ENCODE measurements at places on chromosomes 7 and 10.
A peak's percentile ranks its signal among the peaks of the same experiment; 100 is the strongest.

- DNase-seq = no peak
Observed at GRCh38 chr7:51785876-51786275, 469.3 kb upstream of the COBL start.

- DNase-seq = no peak
Observed at GRCh38 chr10:10489805-10490571, 527.7 kb upstream of the CELF2 start.

GRCh38 chr7:368651-369475 is 78.9 kb downstream of the FOXL3 start:
- DNase-seq = peak; percentile 43

DNA sequence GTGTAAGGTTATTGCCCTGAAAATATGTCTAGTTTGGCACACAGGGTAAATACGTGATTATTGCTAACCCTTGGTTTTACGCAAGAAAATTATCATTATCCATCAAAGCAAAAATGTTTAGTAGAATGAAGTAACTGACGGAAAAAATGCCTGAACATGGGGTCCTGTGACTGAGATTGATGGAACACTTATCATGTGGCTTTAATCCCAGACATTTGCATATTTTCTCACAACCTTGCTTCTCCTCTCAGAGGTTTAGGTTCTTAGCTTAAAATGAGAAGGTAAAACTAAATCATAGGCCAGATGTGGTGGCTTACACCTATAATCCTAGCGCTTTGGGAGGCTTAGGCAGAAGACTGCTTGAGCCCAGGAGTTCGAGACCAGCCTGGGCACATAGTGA is 1010.7 kb downstream of the LRMDA start:
- no peak for DNase-seq

DNA sequence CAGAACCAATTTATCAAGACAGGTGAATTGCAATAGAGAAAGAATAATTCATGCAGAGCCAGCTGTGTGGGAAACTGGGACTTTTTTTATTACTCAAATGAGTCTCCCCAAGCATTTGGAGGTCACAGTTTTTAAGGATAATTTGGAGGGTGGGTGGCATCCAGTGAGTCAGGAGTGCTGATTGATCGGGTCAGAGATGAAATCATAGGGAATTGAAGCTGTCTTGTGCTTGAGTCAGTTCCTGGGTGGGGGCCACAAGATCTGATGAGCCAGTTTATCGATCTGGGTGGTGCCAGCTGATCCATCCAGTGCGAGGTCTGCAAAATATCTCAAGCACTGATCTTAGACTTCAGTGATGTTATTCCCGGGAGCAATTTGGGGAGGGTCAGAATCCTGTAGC is 9.9 kb upstream of the MYO1G start:
- no peak for DNase-seq

DNA sequence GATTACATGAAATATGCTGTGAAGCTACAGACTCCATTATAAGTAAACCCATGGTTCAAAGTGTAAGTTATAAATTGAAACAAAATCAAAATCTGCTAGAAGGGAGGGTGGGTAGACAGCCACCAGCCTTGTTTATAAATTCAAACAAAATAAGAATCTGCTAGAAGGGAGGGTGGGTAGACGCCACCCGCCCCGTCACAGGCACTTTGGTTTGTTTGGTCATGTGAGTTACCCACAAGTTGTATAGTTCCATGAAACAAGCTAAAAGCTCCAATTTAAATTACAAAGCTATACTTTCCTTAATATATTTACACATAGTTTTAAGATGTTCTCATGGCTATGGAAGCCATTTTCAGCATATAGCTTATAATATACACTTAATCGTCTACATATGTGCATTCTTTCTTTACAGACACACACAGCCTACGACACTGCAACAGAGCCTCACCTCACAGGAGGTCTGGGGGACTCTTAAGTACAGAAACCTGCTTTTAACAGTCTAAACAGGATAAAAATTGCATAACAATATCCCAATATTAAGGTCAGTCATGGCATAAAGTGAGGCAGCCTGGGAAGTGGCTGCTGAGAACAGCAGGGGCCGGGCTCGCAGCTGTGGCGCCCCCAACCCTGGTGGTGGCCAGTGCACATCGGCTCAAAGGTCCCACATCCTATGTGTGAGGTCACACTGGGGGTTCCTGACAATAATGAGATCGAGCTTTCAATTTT is 28.1 kb upstream of the NCAPG2 start:
- no peak for DNase-seq

DNA sequence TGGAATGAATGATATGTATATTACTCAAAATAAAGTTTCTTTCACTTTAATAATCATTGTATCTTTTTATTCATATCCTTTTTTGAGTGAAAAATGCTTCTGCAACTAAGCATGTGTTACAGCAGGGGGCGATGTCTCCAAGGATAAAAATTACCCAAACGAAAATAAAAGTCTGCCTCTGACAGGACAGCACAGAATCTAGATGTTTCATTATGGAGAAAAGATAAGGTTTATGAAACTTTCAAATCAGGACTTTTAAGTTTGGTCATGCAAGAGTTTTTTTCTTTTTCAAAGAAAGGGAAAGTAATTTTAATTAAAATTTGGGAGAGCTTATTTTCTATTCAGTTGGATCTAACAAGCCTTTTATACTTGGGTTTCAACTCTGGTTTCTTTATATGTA is 48.4 kb downstream of the TES start:
- DNase-seq = no peak

DNA sequence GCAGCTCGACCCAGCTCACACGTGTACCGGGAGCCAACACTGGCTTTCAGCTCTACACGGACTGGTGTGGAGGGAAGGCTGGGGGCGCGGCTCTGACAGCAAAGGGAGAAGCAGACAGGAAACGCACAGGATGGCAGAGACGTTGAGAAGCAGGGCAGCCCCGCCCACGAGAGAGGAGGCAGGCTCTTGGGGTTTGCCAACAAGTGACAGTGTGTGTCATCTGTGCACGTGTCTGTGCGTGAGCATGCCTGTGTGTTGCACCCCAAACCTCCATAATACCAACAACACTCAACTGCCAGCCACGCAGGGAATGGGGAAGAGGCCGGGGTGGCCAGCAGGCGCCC is 64.4 kb upstream of the PDGFA start:
- DNase-seq = no peak

DNA sequence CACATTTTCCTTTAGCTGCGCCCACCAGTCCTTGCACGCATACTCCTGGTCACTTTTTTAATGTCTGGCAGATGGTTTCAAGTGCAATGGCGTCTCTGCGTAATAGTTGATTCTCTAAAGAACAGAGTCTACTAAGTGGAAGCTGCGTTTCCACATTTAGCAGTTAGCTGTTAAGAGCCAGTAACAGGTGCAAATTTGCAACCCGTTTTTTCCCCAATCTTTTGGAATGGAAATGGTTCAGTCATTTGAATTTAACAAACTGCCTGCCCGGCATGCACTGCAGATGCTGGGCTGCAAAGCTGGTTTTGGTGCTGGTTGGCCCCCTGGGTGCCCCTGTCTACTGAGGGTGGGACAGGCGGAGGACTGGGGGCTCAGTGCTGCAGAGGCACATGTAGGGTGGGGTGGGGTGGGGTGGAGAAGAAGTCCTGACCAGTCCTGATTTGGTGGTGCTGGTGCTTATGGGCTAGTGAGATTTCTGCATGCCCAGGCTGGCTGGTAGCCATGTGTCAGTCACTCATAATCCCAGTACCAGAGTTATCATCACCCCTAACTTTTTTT is 43.9 kb downstream of the CUX1 start:
- DNase-seq = no peak

DNA sequence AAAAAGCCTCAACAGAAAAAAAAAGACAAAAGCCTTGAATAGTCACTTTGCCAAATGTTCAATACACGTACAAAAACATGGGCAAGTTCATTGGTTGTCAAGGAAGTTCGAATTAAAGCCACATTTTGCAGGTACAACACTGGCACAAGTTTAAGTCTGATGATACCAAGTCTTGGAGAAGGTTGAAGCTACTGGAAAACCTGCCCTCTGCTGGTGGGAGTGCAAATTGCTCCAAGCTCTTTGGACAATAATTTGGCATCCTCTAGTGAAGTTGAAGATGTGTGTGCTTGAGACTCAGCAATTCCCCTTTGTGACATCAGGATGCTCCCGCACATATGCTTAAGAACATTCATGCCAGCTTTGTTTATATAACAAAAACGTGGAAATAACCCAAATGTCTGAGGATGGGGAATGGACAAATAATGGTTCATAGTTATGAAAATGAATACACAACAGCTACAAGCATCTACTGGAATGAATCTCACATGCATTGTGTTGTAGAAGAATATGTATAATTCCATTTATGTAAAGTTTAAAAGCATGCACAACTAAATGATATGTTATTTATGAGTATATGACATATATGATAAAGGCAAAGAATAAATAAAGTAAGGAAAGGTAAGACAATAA is 120.0 kb upstream of the PLPP4 start:
- DNase-seq = no peak

GRCh38 chr7:102819151-102819550 is 70.4 kb downstream of the FAM185A start:
- DNase-seq = no peak

DNA sequence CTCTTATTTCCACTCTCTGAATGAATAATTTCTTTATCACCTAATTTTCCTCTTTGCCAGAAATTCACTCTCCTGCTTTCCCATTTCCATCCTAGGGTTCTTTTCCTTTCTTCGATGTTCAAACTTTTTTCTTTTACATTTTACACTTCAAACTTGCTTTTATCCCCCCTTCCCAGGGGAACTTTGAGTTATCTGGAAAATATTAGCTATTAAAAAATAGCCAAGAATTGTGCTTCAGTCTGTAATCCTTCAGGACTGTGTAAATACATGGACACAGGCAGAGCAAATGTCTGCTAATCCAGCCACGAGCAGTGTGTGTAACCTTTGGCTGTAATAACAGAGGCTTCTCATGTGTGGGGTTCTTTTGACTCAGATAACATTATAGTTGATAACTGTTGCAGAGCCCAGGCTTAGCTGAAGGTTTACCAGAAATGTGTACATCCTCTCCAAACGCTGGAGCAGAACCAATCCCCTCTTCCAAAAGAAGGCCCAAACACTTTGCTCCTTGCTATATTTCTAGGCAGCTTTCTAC is 4.6 kb downstream of the ASB4 start:
- no peak for DNase-seq

DNA sequence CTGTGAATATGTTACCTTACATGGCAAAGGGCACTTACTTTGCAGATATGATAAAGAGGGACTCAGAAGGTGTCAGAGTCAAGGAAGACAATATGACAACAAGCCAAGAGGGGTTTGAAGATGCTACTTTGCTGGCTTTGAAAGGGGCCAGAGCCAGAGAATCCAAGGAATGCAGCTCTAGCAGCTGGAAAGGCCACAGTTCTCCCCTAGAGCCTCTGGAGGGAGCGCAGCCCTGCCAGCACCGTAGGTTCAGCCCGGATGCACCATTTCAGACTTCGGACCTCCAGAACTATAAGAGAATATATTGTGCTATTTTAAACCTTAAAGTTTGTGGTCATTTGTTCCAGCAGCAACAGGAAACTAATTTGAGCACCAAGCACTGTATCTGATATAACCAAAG is 32.9 kb upstream of the WDR11 start:
- no peak for DNase-seq

DNA sequence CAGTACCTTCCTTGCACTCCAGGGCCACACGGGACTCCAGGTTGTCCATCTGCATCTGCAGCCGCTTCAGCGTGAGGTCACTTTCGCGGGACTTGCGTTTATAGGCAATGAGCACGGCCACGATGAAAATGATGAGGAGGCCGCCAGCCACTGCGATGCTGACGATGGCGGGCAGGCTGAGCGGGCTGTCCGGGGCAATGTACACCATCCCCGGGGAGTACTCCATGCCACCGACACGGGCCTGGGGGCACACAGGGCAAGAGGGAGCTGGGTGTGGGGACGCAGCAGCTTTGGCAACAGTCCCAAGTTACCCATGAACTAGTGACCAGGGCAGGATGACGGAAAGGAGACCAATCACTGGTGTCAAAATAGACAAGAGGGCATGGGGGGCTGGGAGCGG is 396.6 kb downstream of the PLXNA4 start:
- no peak for DNase-seq

GRCh38 chr7:2621948-2622640 is 9.7 kb upstream of the TTYH3 start:
- no peak for DNase-seq

GRCh38 chr10:5234106-5234860 is 37.6 kb downstream of the AKR1C4 start:
- no peak for DNase-seq

- peak; percentile 86 for DNase-seq
Observed at GRCh38 chr10:69801434-69802315, at the start of gene COL13A1. Gene COL13A1 (plus strand): TSS chr10:69801906. CDS start chr10:69802424, 518 bp downstream.

- DNase-seq = no peak
Observed at GRCh38 chr10:24349379-24350001, 140.6 kb downstream of the KIAA1217 start.

GRCh38 chr7:92740700-92741126 is 95.7 kb downstream of the CDK6 start:
- DNase-seq = no peak

DNA sequence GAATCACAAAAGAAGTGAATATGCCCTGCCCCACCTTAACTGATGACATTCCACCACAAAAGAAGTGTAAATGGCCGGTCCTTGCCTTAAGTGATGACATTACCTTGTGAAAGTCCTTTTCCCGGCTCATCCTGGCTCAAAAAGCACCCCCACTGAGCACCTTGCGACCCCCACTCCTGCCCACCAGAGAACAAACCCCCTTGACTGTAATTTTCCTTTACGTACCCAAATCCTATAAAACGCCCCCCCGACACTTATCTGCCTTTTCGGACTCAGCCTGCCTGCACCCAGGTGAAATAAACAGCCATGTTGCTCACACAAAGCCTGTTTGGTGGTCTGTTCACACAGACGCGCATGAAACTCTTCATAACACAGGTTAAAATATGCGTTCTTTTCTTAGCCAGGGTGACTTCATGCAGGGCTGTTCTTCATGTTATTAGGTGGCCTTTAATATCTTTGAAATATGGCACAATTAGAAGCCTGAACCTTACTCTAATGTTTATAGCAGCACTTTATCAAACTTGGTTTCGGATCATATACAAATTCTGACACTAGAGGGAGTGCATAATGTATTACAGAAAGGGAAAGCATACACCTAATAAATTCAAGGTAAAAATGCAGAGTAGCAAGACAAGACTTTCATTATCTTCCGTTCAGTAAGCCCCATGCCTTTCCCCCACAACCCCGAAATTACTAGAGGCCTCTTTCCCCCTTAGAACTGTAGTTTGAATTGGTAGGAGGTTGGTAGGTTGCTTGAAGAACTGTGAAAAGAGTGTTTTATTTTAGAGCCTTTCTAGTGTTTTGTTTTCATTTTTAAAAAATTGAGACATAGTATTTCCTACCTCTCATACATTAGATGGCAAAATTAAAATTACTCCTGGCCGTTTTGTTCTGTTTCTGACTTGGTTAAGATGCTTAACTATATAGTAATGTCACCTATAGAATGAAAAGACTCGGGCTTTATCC is 117.9 kb downstream of the NPY start:
- no peak for DNase-seq

GRCh38 chr10:64586934-64587503 is 1065.8 kb downstream of the REEP3 start:
- DNase-seq = no peak

- DNase-seq = no peak
Observed at GRCh38 chr7:28602282-28602681, 190.0 kb downstream of the CREB5 start.
